Activated CD8-positive, alpha-beta memory T cell treated with anti-CD3 and anti-CD28 coated beads, Interleukin-2, amount 10 ng/mL, durations not matched to agents 7 days and 5 days (primary cell): ENCODE measurements at places on chromosomes 7 and 10. TPM values are rescaled to one million over a fixed set of nuclear protein-coding genes. Genes with fewer than 3 reads are reported as not detected.

GRCh38 chr7:99170730-99171074, 26.8 kb upstream of the SMURF1 start:
- H3K4me1 ChIP-seq, result no peaks in the 10 kb centered on the region
- H3K4me3 ChIP-seq, result no peak overlapping the region
- DNase-seq, result no peak
- H3K27me3 ChIP-seq, result peaks cover 9% of the 10 kb centered on the region

GRCh38 chr10:114266521-114266920, 27.5 kb downstream of the VWA2 start:
- peaks cover 25% of the 10 kb centered on the region for H3K27me3 ChIP-seq
- H3K27ac ChIP-seq, result no peak overlapping the region
- H3K4me1 ChIP-seq, result peaks cover 7% of the 10 kb centered on the region
- no peaks in the 10 kb centered on the region for H3K36me3 ChIP-seq
- no peak overlapping the region for H3K4me3 ChIP-seq

- H3K4me1 ChIP-seq, result no peaks in the 10 kb centered on the region
- no peak for DNase-seq
- no peaks in the 10 kb centered on the region for H3K36me3 ChIP-seq
- H3K4me3 ChIP-seq, result no peak overlapping the region
- H3K27ac ChIP-seq, result no peak overlapping the region
Measured at GRCh38 chr10:120483651-120484301, 26.7 kb downstream of the PLPP4 start.

GRCh38 chr7:88243345-88243909, 23.6 kb upstream of the SRI start:
- no peaks in the 10 kb centered on the region for H3K36me3 ChIP-seq
- H3K27ac ChIP-seq, result no peak overlapping the region
- H3K4me3 ChIP-seq, result no peak overlapping the region
- H3K27me3 ChIP-seq, result peaks cover 22% of the 10 kb centered on the region
- peaks cover 2% of the 10 kb centered on the region for H3K4me1 ChIP-seq

The CNNM1 gene
- not detected for total RNA-seq
